Activated naive CD8-positive, alpha-beta T cell treated with anti-CD3 and anti-CD28 coated beads, Interleukin-2, amount 50 U/mL, for 24 hours (primary cell): ENCODE measurements at places on chromosomes 3 and 15.

DNA sequence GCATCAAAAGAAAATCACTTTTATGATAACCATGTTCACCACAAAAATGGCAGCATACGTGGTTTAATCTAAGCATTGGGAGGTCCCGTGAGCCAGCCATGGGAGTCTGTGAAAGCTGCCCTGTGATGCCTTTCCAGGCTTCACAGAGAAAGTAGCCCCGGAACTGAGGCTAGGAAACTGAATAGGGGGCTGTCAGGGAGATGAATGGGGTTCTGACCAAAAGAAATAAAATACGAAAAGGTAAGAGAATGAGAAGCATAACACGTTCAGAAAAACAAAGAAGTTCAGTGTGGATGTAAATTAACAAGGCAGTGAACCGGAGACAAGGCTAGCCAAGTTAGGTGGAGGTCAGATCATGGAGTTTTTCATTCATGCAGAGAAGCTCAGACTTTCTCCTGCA, 118.9 kb downstream of the ANXA2 start:
- no peak for DNase-seq

DNA sequence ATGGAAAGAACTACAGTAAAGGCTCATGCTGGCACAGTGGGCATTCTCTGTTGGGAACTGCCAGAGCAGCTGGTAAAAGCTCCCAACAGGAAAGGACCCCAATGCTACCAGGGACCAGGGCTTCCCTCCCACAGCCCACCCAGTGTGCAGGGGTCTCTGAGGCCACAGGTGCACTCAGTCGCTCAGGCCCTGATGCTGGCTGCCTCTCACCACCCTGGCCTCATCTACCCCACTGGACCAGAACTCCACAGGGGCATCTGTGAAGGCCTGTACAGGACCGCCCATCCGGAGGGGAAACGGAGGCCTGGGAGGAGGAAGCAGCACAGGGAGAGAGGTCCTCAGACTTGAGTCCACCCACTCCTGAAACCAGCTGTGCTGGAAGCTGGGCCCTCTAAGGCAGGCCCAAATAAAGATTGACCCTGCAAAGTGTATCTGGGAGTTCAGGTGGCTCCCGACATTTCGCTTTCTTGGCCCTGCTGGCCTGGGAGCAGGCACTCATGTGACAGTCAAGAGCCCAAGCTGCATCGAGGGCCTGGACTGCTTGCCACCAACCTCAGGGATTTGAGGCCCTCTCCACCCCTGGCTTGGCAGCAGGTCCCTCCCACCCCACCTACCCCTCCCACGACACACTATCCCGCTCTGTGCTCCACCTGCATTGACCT, 12.7 kb downstream of the KLF15 start:
- no peak for DNase-seq

- DNase-seq = no peak
Measured at GRCh38 chr3:37955918-37956707, 34.5 kb upstream of the VILL start.

DNA sequence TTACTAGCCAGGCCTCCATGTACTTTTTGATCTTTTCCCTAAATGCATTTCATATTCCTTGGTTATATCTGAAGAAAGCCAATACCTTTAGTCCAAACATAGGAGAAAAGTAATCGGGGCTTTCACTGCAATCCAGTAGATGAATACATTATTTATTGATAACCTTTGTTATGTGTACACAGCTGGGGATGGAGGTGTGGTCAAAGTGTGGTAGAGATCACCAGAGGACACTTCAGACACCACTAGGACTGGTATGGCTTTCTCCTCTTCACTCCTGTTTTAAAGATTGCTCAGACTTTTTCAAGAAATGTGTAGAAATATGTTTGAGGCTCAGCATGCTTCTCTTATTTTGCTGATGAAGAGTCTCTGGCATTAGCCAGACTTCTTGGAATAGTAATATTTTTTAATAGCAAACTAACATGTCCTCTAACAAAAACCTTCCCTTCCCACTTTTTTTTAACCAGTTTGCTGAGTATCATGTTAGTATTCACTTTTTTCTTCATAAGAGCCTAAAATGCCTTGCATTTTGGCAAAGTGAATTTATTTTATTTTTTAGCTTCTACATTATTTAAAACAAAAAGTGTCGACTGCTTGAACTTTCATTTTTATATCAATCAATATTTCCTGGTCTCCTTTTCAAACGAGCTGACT, 65.6 kb upstream of the MBNL1 start:
- no peak for DNase-seq
